ENCODE measurements at places on chromosomes 16 and 17. TPM values are rescaled to one million over a fixed set of nuclear protein-coding genes. Genes with fewer than 3 reads are reported as not detected.
A peak's percentile ranks its signal among the peaks of the same experiment; 100 is the strongest.

GRCh38 chr16:89374393-89374960 is 115.9 kb downstream of the ANKRD11 start:
- DNase-seq = no peak

DNA sequence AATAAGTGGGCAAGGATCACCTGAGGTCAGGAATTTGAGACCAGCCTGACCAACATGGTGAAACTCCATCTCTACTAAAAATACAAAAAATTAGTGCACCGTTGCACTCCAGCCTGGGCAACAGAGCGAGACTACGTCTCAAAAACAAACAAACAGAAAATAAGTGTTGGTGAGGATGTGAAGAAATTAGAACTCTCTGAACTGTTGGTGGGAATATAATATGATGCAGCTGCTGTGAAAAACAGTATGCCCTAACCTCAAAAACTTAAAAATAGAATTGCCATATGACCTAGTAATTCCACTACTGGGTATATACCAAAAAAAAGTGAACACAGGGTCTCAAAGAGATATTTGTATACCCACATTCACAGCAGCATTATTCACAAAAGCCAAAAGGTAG is 26.1 kb downstream of the GLG1 start:
- DNase-seq = no peak

DNA sequence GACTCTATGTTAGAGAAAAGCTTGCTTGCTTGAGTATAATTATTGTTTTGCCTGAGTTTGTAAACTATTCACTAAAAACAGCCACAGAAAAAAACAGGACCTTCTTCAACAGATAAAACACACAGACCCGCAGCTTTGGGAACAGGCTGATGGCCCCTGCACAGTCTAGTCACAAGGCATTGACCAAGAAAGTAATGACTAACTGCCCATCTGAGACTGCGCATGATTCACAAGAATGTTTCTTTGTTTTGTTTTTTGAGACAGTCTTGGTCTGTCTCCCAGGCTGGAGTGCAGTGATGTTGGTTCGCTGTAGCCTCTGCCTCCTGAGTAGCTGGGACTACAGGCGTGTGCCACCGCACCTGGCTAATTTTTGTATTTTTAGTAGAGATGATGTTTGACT is 2.8 kb upstream of the ZKSCAN2 start:
- DNase-seq = no peak

- peak; percentile 58 for DNase-seq
Observed at GRCh38 chr16:70430667-70431536, 8.0 kb downstream of the ST3GAL2 start.

DNA sequence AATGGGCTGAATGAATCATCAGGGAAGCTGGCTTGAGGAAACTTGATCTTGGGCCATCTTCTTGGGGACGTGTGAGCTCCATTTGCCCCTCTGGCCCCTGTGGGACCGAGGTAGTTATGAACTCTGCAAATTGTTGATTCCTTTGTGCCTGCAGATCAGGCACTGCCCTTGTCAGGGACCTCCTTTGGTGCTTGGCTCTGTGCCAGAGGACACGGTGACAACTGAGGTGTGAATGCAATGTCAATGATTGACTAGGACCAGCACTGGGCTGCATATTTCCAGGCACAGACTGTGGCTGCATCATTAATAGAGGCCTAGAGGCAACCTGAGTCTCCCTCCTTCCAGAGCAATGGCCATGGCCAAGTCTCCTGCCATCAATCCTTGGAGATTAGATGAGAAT is 23.8 kb downstream of the PDILT start:
- no peak for DNase-seq

DNA sequence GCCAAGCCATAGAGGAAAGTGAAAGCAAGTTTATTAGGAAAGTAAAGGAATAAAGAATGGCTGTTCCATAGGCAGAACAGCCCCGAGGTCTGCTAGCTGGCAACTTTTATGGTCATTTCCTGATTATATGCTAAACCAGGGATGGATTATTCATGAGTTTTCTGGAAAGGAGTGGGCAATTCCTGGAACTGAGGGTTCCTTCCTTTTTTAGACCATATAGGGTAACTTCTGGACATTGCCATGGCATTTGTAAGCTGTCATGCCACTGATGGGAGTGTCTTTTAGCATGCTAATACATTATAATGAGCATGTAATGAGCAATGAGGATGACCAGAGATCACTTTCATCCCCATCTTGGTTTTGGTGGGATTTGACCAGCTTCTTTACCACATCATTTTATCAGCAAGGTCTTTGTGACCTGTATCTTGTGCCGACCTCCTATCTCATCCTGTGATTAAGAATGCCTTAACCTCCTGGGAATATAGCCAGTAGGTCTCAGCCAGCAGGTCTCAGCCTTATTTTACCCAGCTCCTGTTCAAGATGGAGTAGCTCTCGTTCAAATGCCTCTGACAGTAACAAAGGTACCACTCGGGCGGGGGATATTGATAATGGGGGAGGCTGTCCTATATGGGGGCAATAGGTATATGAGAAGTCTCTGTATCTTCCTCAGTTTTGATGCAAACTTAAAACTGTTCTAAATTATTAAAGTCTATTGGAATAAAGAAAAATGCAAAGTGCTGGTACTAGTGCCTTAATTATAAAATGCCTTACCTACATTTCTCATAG is 38.9 kb upstream of the HELZ start:
- DNase-seq = no peak

- DNase-seq = no peak
Observed at GRCh38 chr17:37100231-37100630, 151.5 kb downstream of the AATF start.

GRCh38 chr17:58671969-58672368 is 19.9 kb downstream of the TEX14 start:
- no peak for DNase-seq

GRCh38 chr16:27597361-27597760 is 47.4 kb downstream of the KATNIP start:
- DNase-seq = no peak

GRCh38 chr17:65593855-65594845 is 32.7 kb upstream of the AXIN2 start:
- no peak for DNase-seq

The MYLK3 gene
- total RNA-seq = 3.1 TPM

The GUCY2D gene
- total RNA-seq = not detected

The PTGES3L gene
- total RNA-seq = 6.8 TPM

Data from urinary bladder (tissue), 4 donors.